ENCODE measurements at places on chromosomes 12 and 14. TPM values are rescaled to one million over a fixed set of nuclear protein-coding genes. Genes with fewer than 3 reads are reported as not detected.

DNA sequence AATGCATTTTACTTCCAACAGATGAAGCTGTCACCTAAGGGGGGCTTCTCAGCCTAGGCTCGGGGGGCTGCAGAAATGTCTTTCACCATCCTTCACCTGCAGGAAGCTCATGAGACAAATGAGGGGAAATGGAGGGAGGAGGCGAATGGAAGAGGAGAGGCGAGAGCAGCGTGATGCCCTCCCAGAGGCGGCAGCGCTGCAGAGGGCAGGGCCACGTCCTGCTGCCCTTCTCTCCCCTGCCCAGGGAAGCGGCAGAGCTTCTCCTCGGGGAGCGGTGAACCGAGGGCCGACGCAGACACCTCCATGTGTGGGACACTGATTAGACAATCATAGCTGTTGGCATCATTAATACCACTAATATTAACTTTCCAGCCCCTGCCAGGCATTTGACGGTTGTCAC, 78.3 kb downstream of the SERPINA3 start:
- H3K27ac ChIP-seq = no peak overlapping the region
- no peaks in the 10 kb centered on the region for H3K4me1 ChIP-seq
- no peak for DNase-seq

Gene NKX2-1
- 0.84 TPM for total RNA-seq

Gene TAS2R31
- total RNA-seq = 1.7 TPM

DNA sequence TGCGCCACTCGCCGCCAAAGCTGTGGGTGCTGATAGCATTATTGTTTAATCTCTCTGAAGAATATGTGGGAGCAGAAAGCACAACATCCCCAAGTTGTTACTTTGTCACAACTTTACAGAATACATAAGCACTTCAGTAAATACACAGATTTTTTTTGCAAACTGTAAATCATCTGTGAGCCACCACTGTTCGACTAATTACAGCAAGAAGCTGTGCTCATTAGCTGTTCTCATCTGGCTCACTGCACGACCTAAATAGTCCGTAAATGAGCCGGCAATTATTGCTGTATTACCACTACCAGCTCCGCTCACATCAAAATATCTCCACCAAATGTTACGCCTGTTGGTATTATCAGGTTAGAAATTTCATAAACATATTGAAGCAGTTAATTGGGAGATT, 228.9 kb upstream of the PRKD1 start:
- no peak for DNase-seq
- no peak overlapping the region for H3K4me3 ChIP-seq

DNA sequence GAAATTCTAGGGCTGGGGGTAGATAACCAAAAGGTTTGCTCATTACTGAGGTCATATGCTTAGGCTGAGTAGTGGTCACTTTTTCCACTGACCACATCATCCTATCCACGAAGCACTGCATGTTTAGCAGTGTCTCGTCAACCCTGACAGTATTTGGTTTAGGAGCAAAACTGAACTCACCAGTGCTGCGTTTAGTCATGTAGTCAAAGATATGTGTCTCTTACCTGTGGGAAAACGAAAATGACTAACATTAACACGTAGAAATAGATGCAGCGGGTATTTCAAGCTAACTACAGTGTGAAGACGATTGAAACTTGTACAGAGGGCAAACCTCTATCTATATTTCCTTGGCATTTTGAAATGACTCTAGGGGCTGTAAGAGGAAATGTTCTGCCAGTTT, 34.6 kb downstream of the MTHFD1 start:
- peaks cover 11% of the 10 kb centered on the region for H3K36me3 ChIP-seq
- H3K27ac ChIP-seq = no peak overlapping the region
- no peak for DNase-seq
- H3K4me1 ChIP-seq = peaks cover 13% of the 10 kb centered on the region

DNA sequence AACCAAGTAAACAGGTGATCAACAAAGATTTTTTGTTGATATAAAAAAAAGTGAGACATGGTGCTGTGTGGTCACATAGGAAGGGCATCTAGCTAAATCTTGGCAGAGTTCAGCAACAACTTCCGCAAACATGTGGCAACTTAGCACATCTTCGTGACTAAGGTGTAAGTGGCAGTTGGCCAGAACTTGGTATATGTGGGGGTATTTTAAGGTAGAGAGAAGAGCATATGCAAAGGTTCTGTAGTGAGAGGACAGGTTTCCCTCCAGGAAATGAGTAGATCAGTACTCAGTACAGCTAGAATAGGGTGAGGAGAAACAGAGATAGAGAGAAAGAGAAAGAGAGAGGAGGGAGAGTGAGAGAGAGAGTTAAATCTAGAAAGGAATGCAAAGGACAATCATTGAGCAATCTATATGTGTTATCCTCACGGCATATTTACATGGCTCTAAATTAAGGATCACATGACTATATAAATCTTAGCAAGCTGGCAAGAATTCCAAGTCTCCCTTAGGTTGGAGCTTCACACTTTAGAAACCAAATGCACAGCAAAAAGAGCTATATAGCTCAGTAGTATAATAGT, 227.7 kb upstream of the HMGA2 start:
- no peak overlapping the region for H3K27ac ChIP-seq
- no peak for DNase-seq
- H3K36me3 ChIP-seq = no peaks in the 10 kb centered on the region
- H3K4me3 ChIP-seq = no peak overlapping the region
- H3K4me1 ChIP-seq = peaks cover 29% of the 10 kb centered on the region
- H3K27me3 ChIP-seq = no peaks in the 10 kb centered on the region

DNA sequence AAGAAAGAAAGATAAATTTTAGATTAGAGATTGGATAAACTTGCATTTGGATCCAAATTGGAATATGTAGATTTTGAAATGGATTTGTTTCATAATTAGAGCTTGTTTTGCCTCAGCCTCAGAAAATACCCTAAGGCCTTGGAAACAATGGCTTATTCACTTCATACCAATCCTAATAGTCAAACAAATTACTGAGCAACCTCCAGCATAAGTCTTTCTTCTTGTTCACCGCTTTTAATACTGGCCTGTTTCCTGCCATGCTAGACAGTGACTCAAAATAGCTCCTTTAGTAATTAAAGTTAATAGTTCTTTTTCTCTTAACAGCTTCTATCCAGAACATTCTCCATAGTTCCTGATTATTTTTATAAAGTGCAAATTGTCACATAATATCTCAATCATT, 110.9 kb upstream of the DNM1L start:
- H3K36me3 ChIP-seq = no peaks in the 10 kb centered on the region
- DNase-seq = peak; percentile 43
- no peak overlapping the region for H3K4me3 ChIP-seq
- no peak overlapping the region for H3K27ac ChIP-seq

- no peak overlapping the region for H3K27ac ChIP-seq
- H3K4me3 ChIP-seq = no peak overlapping the region
- no peaks in the 10 kb centered on the region for H3K27me3 ChIP-seq
- H3K36me3 ChIP-seq = no peaks in the 10 kb centered on the region
Observed at GRCh38 chr14:35281341-35281740, 10.8 kb upstream of the PSMA6 start.
